Effector CD8-positive, alpha-beta T cell (primary cell): ENCODE measurements at places on chromosomes 2 and 18.

- no peak for DNase-seq
These were observed 5.4 kb upstream of the SPOPL start for GRCh38 chr2:138496096-138496651.

DNA sequence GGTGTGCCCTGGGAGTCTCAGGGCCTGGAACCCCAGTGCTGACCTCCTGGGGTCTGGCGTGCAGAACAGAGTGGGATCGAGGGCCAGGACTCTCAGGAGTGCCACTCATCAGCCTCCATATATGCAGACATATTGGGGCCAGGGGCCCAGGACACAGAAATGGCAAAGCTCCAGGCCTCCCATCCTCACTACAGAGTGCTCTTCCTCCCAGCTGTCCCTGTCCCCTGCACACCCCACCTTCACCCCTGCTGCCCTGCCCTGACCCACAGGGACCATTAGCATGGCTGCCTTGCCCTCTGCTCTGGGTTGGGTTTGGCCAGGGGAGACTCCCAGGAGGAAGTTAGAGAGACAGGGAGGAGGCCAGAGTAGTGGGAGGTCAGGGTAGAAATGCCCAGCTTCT lies 2.8 kb downstream of the TEX51 start:
- no peak for DNase-seq

DNA sequence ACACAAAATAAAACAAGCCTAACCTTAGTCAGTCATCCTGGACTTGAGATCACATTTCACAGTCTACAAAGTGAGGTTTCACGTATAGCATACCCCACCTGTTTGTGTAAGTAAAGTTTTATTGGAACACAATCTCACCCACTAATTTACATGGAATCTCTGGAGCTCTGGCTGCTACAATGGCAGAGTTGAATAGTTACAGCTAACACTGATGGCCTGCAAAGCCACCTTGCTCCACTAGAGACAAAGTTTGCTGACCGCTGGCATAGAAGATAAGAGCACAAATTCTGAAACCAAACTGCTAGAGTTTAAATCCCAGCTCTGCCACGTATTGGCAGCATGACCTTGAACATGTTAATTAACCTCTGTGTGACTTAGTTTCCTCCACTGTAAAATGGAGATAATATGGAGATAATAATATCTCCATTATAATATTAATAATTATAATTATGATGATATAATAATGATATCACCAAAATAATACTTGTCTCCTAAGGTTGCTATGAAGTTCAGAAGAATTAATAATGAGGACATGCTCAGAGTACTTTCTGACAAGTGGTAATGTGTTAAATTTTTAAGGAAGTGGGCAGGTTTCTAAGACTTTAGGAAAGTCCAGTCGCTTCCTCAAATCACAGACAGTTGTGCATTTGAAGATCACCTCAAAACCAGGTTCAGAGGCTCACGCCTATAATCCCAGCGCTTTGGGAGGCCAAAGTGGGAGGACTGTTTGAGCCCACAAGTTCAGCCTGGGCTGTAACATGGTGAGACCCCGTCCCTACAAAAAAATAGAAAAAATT lies 204.6 kb downstream of the SH3RF3 start:
- DNase-seq = no peak

GRCh38 chr2:120686511-120687168 lies 49.0 kb upstream of the GLI2 start:
- no peak for DNase-seq

DNA sequence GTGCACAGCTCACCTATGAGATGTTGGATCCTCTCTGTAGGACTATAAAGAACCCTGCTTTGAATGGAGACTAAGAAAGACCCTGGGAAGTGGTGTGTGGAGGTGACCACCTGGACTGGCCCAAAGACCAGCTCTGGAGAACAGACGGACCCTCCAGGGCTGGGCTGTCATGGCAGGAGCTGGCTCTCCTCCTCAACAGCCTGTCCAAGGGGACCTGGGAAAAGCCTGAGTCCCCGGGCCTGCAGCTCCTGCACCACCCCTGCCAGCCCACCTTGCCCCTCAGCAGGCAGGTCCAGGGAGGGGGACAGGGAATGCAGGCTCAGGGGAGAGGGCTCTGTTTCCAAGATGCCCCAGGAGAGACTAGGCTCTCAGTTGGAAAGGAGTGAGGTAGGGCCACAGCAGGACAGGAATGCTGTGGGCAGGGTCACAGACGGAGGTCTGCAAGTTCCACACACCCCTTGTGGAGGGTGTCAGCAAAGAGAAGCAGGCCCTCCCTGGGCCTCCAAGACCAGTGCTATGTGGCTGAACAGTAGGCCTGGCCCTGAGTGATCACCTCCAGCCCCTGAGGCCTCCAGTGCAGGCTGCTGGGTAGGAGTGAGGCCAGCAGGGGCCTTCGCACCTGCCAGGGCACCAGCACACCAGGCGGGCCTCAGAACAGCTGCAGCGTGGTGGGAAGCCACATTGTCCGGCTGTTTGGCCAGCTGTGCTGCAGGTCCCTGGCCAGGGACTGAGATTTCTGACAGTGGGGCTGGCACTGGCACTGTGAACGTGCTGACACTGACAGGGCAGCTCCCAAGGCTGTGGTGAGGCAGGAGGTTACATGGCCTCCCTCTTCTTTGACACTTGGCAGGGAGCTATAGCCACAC lies 86.4 kb upstream of the OTOS start:
- no peak for DNase-seq

GRCh38 chr2:97695744-97696143 lies 17.6 kb upstream of the ZAP70 start:
- DNase-seq = no peak

- no peak for DNase-seq
These were observed 87.3 kb upstream of the LCLAT1 start for GRCh38 chr2:30359644-30360167.

GRCh38 chr2:232629129-232629475 lies 4.3 kb upstream of the EFHD1 start:
- no peak for DNase-seq

- DNase-seq = no peak
These were observed 311.6 kb upstream of the CDH7 start for GRCh38 chr18:65439188-65439587.
